ENCODE measurements at places on chromosomes 6 and 20. TPM values are rescaled to one million over a fixed set of nuclear protein-coding genes. Genes with fewer than 3 reads are reported as not detected.
A peak's percentile ranks its signal among the peaks of the same experiment; 100 is the strongest.

DNA sequence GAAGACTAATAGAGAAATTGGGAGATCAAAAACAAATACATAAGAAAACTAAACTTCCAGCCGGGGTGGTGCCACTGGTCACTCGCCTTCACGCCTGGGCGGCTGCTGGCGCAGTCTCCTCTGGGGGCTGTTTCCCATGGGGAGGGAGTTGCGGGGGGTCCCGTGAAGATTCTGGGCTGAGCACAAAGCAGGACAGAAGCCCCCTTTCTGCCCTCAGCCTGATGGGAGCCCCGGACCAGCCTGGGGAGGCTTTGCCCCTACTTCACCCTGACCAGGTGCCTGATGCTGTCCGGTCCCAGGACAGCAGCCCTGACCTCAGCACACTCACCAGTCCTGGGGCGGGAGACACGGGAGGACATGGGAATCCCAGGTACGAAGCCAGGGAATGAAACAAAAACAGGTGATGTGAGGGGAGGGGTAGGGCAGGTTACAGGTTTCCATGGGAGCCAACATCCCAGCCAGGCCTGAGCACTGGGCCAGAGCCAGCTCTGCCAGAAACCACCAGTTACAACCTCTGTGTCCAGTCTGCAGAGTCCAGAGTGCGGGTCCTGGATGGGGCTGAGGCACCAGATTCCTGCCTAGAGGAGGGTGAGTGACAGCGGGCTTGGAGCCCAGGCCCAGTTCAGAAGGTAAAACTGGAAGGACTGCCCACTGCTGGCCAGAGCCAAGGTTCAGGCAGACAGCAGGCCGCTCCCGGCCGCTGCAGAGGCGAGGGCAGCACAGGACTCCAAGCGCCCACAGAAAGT, 326.4 kb downstream of the TAF4 start:
- H3K27me3 ChIP-seq: no peaks in the 10 kb centered on the region
- H3K36me3 ChIP-seq: no peaks in the 10 kb centered on the region
- DNase-seq: no peak
- no peaks in the 10 kb centered on the region for H3K4me1 ChIP-seq
- H3K4me3 ChIP-seq: no peak overlapping the region

DNA sequence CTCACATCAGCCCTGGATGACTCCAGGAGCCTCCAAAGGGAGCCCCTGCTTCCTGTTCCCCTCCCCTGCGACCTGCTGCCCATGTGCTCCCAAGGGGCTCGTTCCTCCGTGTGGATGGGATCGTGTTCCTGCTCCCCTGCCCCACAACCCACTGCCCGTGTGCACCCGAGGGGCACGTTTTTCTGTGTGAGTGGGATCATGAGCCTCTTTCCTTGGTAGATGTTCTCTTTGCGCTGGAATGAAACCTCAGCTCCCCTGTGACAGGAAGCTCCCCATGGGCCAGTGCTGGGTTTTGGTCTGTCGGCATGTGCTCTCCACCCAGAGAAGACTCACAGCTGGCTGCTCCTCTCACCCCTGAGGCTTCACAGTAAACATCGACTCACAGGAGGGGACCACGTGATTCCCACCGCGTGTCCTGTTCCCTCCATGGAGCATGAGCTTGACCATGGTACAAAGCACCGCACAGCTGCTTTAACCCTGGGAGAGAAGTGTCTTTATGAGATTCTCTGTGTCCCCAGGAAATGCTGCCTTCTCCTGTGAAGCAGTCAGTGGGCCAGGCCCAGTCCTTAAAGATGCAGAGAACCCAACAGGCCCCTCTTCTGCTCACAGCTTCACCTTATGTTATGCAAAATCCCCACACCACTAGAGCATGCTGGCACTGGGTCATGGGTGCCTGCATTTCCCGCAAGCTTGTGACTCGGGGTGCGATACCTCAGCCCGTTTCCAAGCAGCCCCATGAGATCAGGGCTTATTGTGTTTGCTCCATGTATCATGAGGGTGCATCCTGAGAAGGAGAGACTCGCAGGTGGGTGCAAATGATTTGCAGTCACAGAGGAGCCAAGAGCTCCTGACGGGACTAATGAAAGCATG, 215.1 kb downstream of the ERMARD start:
- no peak overlapping the region for H3K27ac ChIP-seq
- DNase-seq: no peak
- H3K36me3 ChIP-seq: no peaks in the 10 kb centered on the region
- no peaks in the 10 kb centered on the region for H3K4me1 ChIP-seq
- H3K27me3 ChIP-seq: no peaks in the 10 kb centered on the region

- no peaks in the 10 kb centered on the region for H3K4me1 ChIP-seq
- no peaks in the 10 kb centered on the region for H3K27me3 ChIP-seq
- H3K27ac ChIP-seq: no peak overlapping the region
- no peak overlapping the region for H3K4me3 ChIP-seq
- DNase-seq: peak; percentile 52
Observed at GRCh38 chr20:54197621-54198604, 10.0 kb upstream of the PFDN4 start.

Gene BPIFA1
- not detected for total RNA-seq

Gene CTAGE9
- total RNA-seq: 0.20 TPM

- no peaks in the 10 kb centered on the region for H3K36me3 ChIP-seq
- H3K4me3 ChIP-seq: no peak overlapping the region
- no peaks in the 10 kb centered on the region for H3K27me3 ChIP-seq
- H3K4me1 ChIP-seq: peaks cover 5% of the 10 kb centered on the region
- peak overlapping the region; percentile 15 for H3K27ac ChIP-seq
- no peak for DNase-seq
Observed at GRCh38 chr6:79810871-79811270, 136.5 kb downstream of the ELOVL4 start.

- DNase-seq: no peak
- no peaks in the 10 kb centered on the region for H3K27me3 ChIP-seq
Observed at GRCh38 chr6:91743756-91744155, 1156.9 kb upstream of the MAP3K7 start.

Gene PTK6
- 0.52 TPM for total RNA-seq

DNA sequence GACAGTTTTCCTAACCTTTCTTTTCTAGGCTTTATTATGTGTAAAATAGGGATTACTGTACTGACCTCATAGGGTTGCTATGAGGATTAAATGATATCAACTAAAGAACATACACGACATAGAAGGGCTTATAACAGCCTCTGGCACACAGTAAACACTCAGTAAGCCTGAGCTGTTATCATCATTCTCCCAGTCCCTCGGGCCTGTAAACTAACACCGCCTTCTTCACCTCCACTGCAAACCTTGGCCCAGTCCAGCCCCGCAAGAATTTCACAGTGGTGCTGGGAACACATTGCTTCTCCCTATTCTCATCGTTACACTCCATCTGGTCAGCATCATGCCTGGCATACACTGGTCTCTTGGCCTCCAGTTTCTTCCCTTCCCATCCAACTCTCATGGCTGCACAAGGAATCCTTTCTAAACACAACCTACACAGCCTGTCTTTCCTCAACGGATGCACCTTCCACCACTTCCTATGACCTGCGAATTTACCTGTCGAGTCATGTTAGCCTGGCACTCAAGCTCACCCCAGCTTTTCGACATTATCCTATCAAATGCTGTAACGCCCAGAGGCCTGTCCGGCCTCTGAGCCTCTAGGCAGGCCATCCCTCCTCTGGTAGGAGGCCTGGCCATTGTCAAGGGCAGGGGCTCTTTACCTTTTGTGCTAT, 92.1 kb downstream of the FYN start:
- DNase-seq: peak; percentile 48
- no peaks in the 10 kb centered on the region for H3K36me3 ChIP-seq
- H3K4me1 ChIP-seq: peaks cover 22% of the 10 kb centered on the region
- H3K27me3 ChIP-seq: no peaks in the 10 kb centered on the region
- H3K27ac ChIP-seq: peak overlapping the region; percentile 84

GRCh38 chr6:107668743-107669474, 155.2 kb downstream of the SCML4 start:
- DNase-seq: no peak
- no peak overlapping the region for H3K4me3 ChIP-seq
- H3K4me1 ChIP-seq: peaks cover 20% of the 10 kb centered on the region
- H3K27ac ChIP-seq: no peak overlapping the region

Gene WASF1
- total RNA-seq: 14.1 TPM

Gene CAP2
- total RNA-seq: 6.5 TPM

Gene MDFI
- 106 TPM for total RNA-seq

GRCh38 chr6:36904114-36904513, 18.4 kb downstream of the C6orf89 start:
- H3K4me1 ChIP-seq: peaks cover 7% of the 10 kb centered on the region
- peak overlapping the region; percentile 56 for H3K27ac ChIP-seq
- H3K4me3 ChIP-seq: no peak overlapping the region
- H3K27me3 ChIP-seq: no peaks in the 10 kb centered on the region

DNA sequence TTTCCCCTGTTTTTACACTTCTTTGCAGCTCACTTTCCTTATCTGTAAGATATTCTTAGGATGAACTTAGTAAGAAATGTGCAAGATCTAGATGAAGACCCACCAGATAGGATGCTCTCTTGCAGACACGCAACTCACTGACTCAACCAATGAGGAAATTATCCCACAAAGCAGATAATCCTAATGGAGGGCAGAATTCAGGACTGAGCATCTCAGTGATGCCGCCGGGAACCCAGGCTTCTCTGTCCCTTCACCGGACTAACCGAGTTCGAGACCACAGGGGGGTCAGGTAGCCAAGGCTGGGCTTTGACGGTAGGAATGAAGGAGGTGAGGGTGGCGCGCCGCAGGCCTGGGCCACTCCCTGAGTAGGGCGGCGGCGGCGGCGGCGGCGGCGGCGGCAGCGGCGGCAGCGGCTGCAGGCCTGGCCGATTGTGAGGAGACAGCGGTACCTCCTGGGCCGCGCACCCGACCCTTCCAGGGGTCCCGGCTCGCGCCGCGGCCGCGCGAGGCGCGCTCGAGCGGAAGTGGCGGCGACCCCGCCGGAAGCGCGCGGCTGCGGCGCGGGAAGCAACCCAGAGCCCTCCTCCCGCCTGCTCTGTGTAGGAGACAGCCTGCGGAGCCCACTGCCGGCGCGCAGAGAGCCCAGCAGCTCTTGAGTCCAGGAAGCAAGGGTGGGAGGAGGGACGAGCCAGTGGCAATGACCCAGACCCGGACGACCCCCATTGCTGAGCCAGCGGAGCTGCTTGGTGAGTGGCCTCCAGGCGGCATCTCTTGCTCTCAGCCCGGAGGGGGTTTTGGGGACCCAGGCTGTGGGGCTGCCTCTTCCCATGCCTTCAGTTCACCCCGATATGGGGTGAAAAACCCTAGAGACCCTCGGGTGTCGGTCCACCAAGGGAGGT, at the start of gene KHDC1:
KHDC1 (minus strand) TSS at position 526 of the 899 bp plus-strand sequence. CDS start 20,679 bp downstream, outside the sequence.
- H3K27me3 ChIP-seq: no peaks in the 10 kb centered on the region
- peak; percentile 71 for DNase-seq

Gene MYL9
- total RNA-seq: 31.8 TPM

GRCh38 chr6:54722328-54722727, 124.2 kb upstream of the FAM83B start:
- H3K4me3 ChIP-seq: no peak overlapping the region
- no peaks in the 10 kb centered on the region for H3K36me3 ChIP-seq
- no peak overlapping the region for H3K27ac ChIP-seq
- H3K27me3 ChIP-seq: no peaks in the 10 kb centered on the region

DNA sequence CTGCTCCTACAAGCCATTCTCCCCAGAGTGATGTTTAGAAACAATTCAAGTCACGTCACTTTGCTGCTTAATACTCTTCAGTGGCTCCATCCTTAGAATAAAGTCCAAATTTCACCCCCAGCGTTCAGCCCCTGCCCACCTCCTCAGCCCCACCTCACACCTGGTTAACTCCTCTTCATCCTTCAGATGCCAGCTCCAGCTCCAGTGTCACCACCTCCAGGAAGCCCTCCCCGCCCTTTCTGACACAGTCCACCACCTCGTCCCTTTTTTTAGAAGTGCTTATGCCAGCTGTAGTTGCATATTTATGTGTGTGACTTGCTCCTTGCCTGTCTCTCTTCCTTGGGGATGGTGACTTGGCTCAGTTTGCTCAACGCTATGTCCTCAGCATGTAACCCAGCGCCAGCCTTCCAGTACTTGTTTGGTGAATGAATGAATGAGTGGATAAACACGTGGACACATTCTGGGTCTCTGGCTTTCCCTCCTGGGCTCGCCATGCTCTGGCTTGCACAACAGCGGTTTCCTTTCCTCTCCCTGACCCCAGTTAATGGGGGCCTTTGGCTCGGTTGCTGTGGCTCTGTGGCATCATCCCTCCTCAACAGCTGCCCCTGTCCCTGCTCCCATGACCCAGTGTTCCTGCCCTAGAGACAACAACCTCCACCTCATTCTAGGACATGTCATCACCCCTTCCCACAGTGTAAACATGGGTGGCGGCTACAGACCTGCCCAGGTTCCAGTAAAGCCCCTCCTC, 3.7 kb upstream of the IP6K3 start:
- H3K27ac ChIP-seq: no peak overlapping the region
- no peak for DNase-seq

GRCh38 chr6:166162599-166163342, 4.9 kb downstream of the TBXT start:
- no peak for DNase-seq
- no peaks in the 10 kb centered on the region for H3K36me3 ChIP-seq
- no peak overlapping the region for H3K27ac ChIP-seq

GRCh38 chr6:37429352-37429750, 3.7 kb upstream of the CMTR1 start:
- H3K4me1 ChIP-seq: peaks cover 3% of the 10 kb centered on the region
- H3K36me3 ChIP-seq: no peaks in the 10 kb centered on the region
- no peak for DNase-seq
- H3K27me3 ChIP-seq: no peaks in the 10 kb centered on the region
- H3K4me3 ChIP-seq: no peak overlapping the region
- H3K27ac ChIP-seq: no peak overlapping the region

GRCh38 chr6:162538643-162539064, 188.9 kb downstream of the PRKN start:
- no peaks in the 10 kb centered on the region for H3K36me3 ChIP-seq
- H3K4me1 ChIP-seq: no peaks in the 10 kb centered on the region
- no peak overlapping the region for H3K4me3 ChIP-seq
- DNase-seq: no peak

GRCh38 chr6:17313971-17314370, 32.8 kb downstream of the RBM24 start:
- H3K27ac ChIP-seq: no peak overlapping the region
- no peaks in the 10 kb centered on the region for H3K27me3 ChIP-seq
- peaks cover 4% of the 10 kb centered on the region for H3K4me1 ChIP-seq
- DNase-seq: no peak

Gene C20orf202
- total RNA-seq: 1.4 TPM

DNA sequence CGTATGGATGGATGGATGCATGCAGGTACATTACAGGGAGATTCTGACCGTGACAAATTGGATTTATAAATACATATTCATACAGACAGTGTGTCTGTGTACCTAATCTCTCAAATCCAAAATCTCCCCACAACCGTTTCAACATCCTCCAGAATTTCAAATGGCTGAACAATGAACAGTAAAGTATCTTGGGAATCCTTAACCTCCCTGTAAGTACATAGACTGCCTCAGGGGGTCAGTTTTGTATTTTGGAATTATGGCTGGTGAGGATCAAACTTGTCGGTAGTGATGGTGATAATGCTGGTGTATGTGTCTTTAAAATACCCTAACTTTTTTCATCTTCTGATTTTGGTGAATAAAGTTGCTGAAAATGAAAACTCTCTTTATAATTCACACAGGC, 246.2 kb downstream of the FOXC1 start:
- no peaks in the 10 kb centered on the region for H3K4me1 ChIP-seq
- no peak overlapping the region for H3K27ac ChIP-seq

- H3K27me3 ChIP-seq: no peaks in the 10 kb centered on the region
- no peak for DNase-seq
- no peak overlapping the region for H3K27ac ChIP-seq
- no peaks in the 10 kb centered on the region for H3K36me3 ChIP-seq
Observed at GRCh38 chr6:6711031-6711785, 122.7 kb downstream of the LY86 start.

- no peak overlapping the region for H3K27ac ChIP-seq
- H3K4me1 ChIP-seq: peaks cover 15% of the 10 kb centered on the region
- H3K27me3 ChIP-seq: no peaks in the 10 kb centered on the region
Observed at GRCh38 chr6:133608620-133609019, 280.3 kb upstream of the TCF21 start.

GRCh38 chr6:70889270-70889669, 67.6 kb downstream of the B3GAT2 start:
- no peaks in the 10 kb centered on the region for H3K4me1 ChIP-seq
- no peaks in the 10 kb centered on the region for H3K36me3 ChIP-seq
- no peaks in the 10 kb centered on the region for H3K27me3 ChIP-seq
- H3K4me3 ChIP-seq: no peak overlapping the region
- no peak overlapping the region for H3K27ac ChIP-seq

Data from hepatocyte (in vitro differentiated cells).